ENCODE measurements at places on chromosomes 7 and 10. TPM values are rescaled to one million over a fixed set of nuclear protein-coding genes. Genes with fewer than 3 reads are reported as not detected.

DNA sequence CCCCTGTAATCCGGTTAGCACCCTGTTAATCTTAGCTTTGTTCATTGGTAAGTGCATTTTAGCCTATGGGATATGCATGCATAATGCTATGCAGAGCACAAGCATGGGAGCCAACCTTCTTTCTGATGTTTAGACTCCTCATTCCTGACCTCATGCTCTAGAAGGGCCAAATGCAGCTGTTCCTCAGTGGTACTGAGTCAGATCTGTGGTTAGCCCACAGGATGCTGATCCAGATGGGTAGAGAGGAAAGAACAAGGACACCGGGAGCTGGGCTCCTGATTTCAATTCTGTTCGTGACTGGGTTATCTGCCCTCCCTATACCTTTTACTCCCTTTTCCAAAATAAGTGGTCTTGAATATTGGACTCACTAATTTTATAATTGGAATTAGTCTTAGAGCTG lies 31.7 kb upstream of the C10orf90 start:
- no peak for DNase-seq
- no peaks in the 10 kb centered on the region for H3K27me3 ChIP-seq
- H3K36me3 ChIP-seq, result no peaks in the 10 kb centered on the region
- H3K4me1 ChIP-seq, result no peaks in the 10 kb centered on the region
- no peak overlapping the region for H3K27ac ChIP-seq
- no peak overlapping the region for H3K4me3 ChIP-seq

- peaks cover 37% of the 10 kb centered on the region for H3K4me1 ChIP-seq
- no peaks in the 10 kb centered on the region for H3K27me3 ChIP-seq
- H3K27ac ChIP-seq, result no peak overlapping the region
- no peak for DNase-seq
- H3K4me3 ChIP-seq, result no peak overlapping the region
Measured at GRCh38 chr10:104317269-104317710, 21.0 kb downstream of the ITPRIP start.

DNA sequence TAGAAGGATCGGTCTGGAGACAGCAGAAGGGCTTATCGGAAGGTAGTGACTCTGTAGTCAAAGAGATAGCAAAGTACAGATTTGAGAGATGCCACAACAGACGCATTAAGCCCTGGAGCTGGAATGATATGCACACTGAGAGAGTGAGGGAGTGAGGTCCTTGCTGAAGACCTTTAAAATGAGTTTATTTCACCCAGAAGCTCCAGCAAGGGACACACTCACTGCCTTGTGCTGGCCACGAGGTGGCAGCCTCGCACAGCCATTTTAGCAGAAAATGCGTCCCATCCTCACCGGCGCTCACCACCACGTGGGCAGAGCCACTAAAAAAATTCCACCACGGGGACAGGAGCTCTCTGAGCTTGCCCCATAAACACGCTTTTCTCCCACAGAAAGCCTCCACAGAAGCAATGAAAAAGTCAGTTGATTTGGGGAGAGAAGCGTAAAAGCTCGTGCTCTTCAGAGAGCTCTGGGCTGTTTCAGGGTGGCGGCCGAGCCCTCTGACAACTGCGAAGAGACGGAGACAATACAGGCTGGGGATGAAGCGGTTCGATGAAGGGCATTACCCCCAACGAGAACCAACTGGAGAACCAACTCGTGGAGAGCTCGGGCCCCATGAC lies 163.0 kb upstream of the KLF14 start:
- H3K4me1 ChIP-seq, result peaks cover 32% of the 10 kb centered on the region
- H3K27me3 ChIP-seq, result no peaks in the 10 kb centered on the region
- peak; percentile 69 for DNase-seq
- H3K4me3 ChIP-seq, result no peak overlapping the region
- H3K36me3 ChIP-seq, result no peaks in the 10 kb centered on the region

- peaks cover 3% of the 10 kb centered on the region for H3K36me3 ChIP-seq
- no peak for DNase-seq
- no peaks in the 10 kb centered on the region for H3K27me3 ChIP-seq
- H3K4me1 ChIP-seq, result no peaks in the 10 kb centered on the region
- no peak overlapping the region for H3K4me3 ChIP-seq
Measured at GRCh38 chr10:103833731-103834365, 21.5 kb downstream of the SH3PXD2A start.

Gene CCDC146
- total RNA-seq, result 11.5 TPM

Gene NPFFR1
- not detected for total RNA-seq
